Activated CD4-positive, alpha-beta memory T cell treated with anti-CD3 and anti-CD28 coated beads for 36 hours (primary cell): ENCODE measurements at places on chromosomes 3 and 15. TPM values are rescaled to one million over a fixed set of nuclear protein-coding genes. Genes with fewer than 3 reads are reported as not detected.

- DNase-seq: no peak
These were observed 86.8 kb downstream of the LIPC start for GRCh38 chr15:58518626-58519025.

GRCh38 chr15:34809186-34809585 lies 13.8 kb upstream of the ACTC1 start:
- DNase-seq: no peak

Gene PCCB
- 58.9 TPM for total RNA-seq

Gene C2CD4B
- 1.5 TPM for total RNA-seq

GRCh38 chr3:160616716-160617115 lies 51.3 kb upstream of the KPNA4 start:
- DNase-seq: no peak

- no peak for DNase-seq
These were observed 30.1 kb downstream of the BTD start for GRCh38 chr3:15631426-15632211.

Gene MYRIP
- not detected for total RNA-seq

DNA sequence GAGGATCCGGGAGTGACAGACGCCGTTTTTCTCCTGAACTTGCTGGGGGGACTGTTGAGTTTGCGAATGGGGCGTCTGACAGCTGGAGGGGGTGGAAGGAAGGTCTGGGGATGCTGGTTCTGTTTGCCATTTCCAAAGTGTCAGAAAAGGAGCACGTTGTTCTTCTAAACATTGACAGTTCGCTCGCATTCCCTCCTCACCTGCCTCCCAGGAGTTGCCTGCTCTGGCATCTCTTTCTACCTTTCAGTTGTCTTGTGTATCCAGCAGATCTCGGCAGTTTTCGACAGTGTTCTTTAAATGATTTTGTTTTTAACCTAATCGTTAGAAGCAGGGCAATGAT lies 829 bp downstream of the SELENOT start:
- no peak for DNase-seq

Gene CD200R1
- 4.1 TPM for total RNA-seq

- DNase-seq: no peak
These were observed 331.9 kb upstream of the WNT5A start for GRCh38 chr3:55819005-55819404.

DNA sequence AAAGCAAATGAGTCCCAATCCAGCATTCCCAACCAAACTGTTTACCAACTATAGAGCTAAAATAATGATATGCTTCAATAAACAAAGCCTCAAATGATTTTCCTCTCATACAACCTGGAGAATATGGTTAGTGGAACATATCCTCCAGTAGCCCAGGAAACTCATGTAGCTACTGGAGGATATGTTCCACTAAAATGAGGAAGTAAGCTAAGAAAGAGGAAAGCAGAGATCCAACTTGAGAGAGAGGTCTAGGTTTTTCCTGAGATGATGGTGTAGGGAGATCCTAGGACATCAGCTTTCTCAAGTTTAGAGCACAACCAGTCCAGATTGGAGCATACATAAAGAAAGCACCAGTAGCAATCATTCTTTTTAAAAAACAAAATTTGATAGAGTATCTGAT lies 44.6 kb upstream of the SLC4A7 start:
- no peak for DNase-seq

GRCh38 chr15:70258369-70259027 lies 160.8 kb upstream of the TLE3 start:
- DNase-seq: peak; percentile 94

GRCh38 chr3:152270937-152271336 lies 2.2 kb downstream of the MBNL1 start:
- DNase-seq: no peak

DNA sequence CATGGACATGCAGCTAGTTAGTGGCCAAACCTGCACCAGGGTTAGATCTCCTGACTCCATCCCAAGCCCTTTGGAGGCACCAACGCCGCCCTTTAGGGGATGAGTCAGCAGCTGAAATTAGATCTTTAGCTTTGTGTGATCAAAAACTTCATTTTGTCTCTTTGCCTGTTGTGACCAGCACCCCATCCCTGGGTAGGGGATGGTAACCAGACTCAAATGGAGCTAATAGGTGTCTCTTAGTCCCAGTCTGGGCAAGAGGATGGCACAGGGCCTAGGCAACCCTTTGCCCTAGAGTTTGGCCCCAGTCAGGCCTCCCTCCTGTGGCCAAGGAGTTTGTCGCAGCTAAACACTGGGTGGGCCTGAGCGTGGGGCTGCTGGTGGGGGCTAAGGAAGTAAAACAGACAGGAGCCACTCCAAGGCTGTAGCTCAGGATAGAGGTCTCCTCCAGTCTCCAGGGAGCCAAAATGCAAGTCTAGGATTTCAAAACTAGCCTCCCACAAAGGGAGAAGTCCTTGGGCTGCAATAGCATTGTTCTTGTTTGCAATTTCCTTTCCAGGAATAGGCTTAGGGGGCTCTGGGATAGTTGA lies 105.1 kb downstream of the CPN2 start:
- no peak for DNase-seq

GRCh38 chr3:16304061-16305010 lies 39.3 kb downstream of the OXNAD1 start:
- DNase-seq: peak; percentile 49

DNA sequence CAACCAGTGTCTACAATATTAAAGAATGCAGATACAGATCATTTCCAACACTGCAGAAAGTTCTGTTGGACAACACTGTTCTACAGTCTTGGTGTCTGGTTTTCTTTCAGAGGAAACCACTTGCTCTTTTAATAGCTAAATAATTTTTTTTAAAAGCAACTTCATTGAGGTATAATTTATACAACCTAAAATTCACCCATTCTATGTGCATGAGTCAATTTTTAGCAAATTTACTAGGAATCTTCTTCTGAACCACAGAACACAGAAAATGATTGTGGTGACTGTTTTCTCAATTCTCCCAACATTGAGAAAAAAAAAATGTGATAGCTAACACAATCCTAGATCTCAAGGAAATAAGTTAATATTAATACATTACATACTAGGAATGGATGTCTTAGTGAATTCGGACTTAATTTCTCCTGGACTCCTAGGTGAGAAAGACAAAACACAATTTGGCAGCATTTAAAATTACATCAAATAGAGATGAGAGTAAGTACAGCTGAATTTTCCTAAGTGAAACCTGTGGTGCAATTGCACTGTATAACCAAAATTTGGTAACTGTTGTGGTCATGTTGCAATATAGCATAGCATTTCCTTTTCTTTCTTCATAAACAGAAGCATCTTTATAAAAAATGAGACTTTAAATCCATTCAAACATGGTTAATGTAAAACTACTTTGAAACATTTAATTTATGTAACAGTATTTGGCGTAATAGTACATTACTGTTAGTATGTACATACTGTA lies 15.3 kb upstream of the PLCL2 start:
- DNase-seq: no peak
